ENCODE measurements at places on chromosomes 13 and 19.

GRCh38 chr13:51549593-51549992 lies 34.7 kb upstream of the WDFY2 start:
- no peak for DNase-seq

DNA sequence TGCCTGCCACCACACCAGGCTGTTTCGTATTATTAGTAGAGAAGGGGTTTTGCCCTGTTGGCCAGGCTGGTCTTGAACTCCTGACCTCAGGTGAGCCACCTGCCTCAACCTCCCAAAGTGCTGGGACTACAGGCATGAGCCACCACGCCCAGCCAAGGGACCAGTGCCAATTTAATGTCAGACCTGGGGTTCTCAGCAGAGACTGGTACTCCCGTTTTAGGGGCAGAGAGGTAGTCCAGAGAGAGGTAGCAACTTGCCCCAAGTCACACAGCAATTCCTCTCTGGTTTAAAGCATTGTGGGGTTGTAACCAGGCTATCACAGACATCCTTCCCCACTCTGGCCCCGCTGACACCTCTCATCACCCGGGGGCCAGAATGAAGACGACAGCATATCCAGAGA lies 112.1 kb downstream of the PTPRS start:
- DNase-seq = no peak

GRCh38 chr19:20276011-20276731 lies 109.2 kb downstream of the ZNF486 start:
- DNase-seq = no peak

GRCh38 chr13:30300596-30300995 lies 6.8 kb downstream of the KATNAL1 start:
- no peak for DNase-seq

GRCh38 chr19:10096615-10096963 lies 5.9 kb downstream of the ANGPTL6 start:
- DNase-seq = no peak

DNA sequence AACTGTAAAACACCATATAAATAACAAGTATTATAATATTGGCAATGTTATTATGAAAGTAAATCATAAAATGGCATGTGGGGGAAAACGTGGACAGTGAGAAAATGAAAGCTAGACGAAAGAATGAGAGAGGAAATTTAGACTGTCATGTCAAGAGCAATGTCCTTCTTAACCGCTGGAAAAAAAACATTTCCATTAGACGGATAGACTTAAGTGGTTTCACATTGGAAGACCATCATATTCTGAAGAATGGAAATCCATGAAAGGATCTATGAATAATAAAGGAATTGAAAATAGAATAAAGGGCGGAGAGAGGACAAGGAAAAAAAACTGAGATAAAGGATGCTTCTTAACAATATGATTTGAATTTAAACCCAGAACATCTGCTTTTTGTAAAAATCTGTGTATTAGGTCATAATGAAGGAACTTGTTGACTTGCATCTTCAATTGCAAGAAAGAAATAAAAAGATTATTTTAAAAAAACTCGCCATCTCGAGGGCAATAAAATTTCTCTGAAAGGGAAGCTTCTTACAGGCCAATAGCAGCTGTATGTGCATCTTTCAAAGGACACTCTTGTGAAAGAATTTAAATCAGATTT lies 90.6 kb downstream of the SPRY2 start:
- DNase-seq = no peak

DNA sequence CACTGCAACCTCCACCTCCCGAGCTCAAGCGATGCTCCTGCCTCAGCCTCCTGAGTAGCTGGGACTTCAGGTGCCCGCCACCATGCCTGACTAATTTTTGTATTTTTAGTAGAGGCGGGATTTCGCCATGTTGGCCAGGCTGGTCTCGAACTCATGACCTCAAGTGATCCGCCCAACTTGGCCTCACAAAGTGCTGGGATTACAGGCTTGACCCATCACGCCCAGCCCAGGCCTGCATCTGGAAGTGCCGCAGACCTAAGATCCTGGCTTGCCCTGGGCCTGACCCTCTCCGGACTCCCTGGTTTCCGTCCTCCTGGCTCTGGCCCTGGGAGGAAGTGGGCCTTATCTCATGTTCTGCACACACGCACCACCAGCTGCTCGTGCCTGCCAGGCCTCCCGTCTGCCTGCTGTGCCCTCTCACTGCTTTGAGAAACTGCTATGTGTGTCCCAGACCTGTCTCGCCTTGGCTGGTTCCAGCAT lies 4.7 kb upstream of the PTGIR start:
- no peak for DNase-seq

GRCh38 chr19:35777086-35777841 lies 1.9 kb downstream of the ARHGAP33 start:
- DNase-seq = no peak

DNA sequence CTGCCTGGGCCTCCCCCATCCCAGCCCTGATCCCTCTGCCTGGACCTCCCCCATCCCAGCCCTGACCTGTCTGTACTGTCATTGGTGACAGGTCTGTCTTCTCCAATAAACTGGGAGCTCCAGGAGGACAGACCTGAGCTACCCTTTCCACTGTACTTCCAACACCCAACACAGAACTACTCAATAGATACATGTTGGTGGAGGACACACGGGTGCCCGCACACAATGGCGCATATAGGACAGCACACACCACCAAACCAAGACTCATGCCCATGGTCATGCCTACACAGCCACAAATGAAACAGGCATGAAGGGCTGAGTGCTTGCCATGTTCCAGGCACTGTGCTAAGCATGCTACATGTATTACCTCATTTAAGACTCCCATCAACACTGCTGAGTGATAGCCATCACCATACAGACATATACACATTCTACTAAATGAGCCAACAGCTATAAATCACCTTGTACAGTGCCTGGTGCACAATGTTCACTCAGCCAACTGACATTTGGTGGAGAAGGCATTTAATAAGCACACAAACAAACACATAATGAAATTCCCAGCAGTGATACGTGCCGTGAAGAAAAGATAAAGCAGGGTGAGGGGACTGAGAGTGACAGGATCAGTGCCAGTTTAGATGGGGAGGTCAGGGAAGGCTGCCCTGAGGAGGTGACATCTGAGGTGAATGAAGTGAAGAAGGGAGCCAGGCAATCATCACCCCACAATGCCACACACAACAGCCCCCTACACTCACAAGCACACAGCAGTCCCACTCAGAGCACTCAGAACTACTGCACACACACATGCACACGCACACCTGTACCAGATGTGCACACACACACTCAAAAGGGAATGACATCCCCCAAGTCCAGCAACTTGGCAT lies 857 bp downstream of the POU2F2 start:
- no peak for DNase-seq

- no peak for DNase-seq
Measured at GRCh38 chr13:94210816-94211215, 268.7 kb downstream of the DCT start.

GRCh38 chr19:30719999-30720345 lies 347.8 kb downstream of the ZNF536 start:
- DNase-seq = no peak

GRCh38 chr19:22628401-22628800 lies 5.7 kb upstream of the ZNF492 start:
- DNase-seq = no peak

DNA sequence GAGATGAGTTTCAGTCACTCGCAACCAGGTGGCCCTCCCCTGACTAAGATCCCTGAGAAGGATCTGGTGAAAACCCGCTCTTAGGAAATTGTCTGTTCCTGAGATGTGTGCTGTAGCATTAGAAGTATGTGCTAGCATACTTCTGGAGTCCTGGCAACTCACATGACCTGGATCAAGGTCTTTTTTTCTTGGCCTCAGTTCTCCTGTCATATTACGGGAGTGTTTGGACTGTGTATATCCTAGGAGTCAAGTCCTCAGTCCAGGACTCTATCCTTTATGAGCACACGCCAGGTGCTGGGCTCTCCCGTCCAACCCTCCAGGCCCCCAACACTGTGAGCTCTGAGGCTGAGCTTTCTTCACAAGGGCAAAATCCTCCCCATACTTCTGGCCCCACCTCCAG lies 156.4 kb downstream of the UQCRFS1 start:
- DNase-seq = no peak

DNA sequence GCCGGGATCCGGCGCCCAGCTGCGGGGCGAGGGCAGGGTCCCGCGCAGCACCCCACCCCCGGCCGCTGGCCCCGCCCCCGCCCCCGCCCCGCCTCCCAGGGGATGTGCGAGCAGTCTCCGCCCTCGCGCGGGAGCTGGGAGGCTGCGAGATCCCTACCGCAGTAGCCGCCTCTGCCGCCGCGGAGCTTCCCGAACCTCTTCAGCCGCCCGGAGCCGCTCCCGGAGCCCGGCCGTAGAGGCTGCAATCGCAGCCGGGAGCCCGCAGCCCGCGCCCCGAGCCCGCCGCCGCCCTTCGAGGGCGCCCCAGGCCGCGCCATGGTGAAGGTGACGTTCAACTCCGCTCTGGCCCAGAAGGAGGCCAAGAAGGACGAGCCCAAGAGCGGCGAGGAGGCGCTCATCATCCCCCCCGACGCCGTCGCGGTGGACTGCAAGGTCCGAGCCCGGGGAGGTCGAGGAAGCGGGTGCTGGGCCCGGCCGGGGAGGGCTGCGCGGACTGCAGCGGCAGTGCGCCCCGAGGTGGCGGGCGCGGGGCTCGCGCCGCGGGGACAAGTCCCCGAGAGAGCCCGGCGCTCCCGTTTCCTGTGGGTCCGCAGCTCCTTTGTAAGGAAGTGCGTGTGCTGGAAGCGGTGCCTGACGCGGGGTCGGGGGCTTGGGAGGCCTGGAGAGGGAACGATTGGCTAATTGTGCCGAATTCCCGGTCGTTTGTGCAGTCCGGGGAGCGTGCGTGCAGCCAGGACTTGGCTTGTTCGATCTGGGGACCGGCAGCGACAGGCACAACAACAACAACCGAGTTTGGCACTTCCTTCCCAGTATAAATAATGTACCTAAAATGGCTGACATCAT lies at the start of gene ITM2B:
Gene ITM2B (plus strand): TSS at position 161 of the 843 bp plus-strand sequence. CDS start 155 bp downstream, at position 316.
- no peak for DNase-seq

DNA sequence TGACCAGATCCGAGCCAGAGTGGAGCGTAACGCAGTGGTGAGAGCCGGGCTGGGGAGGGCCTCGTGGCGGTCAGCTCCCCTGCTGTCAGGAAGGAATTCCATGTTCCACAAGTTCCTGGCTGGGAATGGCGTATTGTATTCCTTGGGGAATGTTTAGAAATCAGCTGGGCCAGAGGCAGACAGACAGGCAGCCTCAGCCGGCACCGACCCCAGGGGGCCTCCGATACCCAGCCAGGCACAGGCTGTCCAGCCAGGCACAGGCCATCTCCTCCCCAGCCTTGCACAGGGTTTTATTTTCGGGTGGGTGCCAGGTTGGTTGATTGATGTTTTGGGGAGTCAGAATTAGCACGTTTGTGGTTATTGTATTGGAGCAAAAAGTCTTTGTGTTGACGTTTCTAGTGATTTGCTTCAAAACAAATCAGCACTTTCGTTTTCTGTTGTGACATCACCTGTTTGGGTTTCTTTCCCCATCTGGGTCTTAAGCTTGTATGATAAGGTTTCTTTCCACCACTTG lies 126.6 kb upstream of the MCF2L start:
- no peak for DNase-seq

DNA sequence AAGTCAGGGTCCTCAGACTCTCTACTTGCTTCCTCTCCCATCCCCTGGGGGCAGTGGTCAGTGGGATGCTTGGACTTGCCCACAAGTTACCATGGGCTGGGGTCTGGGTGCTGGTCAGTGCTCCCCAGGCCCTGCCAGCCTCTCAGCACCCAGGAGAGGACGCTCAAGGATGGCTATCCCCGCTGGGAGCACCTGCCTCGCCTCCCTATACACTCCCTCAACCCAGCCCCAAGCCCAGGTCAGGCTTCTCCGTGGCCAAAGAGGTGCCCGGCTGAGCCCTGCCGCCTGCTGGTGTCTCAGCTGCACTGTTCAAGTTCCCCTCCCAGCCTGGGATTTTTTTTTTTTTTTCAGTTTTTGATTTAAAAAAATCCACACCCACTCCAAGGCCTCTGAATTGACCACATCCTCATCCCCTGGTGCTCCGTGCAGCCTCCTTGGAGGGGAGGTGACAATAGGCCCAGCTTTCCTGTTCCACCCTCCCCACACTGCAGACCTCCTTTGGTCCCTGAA lies 10.8 kb downstream of the F2RL3 start:
- no peak for DNase-seq

GRCh38 chr13:80336370-80336769 lies 4.6 kb downstream of the SPRY2 start:
- no peak for DNase-seq

GRCh38 chr19:38197937-38198704 lies 25.9 kb downstream of the DPF1 start:
- DNase-seq = no peak
